ACHN (cell line): ENCODE measurements at places on chromosomes 1 and 21.

DNA sequence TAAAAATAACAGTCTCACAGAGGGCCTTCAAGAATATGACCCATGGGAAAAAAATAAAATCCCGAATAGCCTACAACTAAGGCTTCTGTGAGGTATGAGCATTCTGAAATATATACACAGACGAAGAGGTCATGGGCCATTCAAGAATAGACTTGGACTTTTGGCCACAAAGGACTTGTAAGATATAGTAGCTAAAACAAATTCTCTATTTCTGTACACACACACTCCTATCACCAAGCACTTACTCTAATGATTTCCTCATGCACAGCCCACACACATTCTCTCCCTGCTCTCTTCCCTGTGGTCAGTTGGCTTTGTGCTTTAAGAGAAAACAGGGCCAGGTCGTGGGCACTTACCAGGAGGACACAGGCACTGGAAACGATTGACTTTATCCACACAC lies 69.7 kb upstream of the ADAM30 start:
- DNase-seq: no peak

DNA sequence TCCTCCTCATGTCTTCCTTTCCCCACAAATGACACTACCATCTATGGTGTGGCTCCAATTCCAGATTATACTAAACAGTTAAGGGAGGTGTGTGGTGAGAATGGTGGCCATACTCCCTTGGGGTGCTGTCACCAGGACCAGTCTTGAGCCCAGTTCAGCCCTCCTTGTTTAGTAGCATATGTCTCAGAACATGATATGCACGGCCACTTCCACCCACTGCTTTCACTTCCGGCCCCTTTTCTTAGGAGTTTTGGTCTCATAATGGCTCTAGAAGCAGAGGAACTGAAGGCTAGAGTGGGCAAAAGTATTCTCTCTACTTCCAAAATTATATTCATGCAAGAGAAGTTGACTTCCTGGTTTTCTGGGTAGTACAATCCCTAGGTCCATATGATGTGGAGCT lies 45.3 kb upstream of the CACNA1E start:
- no peak for DNase-seq

GRCh38 chr1:230517786-230518185 lies 91.7 kb upstream of the PGBD5 start:
- DNase-seq: no peak

DNA sequence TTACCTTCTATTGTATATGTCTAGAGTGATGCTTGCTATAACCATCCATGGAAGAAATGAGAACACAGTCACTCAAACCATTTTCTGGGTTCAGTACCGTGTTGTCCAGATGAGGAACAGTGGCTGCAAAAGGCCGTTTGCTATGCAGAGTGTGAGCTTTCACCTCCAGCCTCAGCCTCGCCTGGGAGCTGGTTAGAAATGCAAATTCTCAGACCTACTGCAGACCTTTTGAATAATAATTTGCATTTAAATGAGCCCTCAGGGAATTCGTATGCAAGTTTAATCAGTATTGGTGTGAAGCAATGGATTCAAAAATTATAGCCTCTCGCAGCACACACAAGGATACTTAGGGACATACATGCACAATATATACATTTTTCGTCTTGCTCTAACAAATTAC lies 24.1 kb downstream of the KCNJ15 start:
- DNase-seq: no peak

GRCh38 chr1:54485416-54485815 lies 62.6 kb upstream of the ACOT11 start:
- DNase-seq: no peak

DNA sequence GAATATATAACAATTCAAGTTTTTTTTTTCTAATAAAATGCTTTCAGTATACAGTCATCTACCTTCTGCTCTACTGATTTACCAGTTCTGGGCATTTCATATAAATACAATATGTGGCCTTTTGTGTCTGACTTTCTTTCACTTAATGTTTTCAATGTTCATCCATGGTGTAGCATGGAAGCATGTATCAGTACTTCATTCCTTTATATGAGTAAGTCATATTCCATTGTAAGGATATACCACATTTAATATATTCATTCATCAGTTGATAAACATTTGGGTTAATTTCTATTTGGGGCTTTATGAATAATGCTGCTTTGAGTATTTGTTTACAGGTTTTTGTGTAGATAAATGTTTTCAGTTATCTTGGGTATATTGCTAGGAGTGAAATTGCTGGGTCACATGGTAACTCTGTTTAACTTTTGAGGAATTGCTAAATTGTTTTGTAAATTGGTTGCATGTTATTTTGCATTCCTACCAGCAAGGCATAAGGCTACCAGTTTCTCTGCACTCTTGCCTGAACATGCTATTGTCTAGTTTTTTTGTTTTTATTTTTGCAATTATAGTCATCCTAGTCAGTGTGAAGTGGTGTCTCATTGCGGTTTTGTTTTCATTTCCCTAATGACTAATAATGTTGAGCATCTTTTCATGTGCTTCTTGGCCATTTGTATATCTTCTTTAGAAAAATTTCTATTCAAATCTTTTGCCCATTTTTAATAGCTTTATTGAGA lies 206.1 kb downstream of the TM2D1 start:
- no peak for DNase-seq

GRCh38 chr1:180917306-180918065 lies 4.8 kb downstream of the KIAA1614 start:
- DNase-seq: no peak

DNA sequence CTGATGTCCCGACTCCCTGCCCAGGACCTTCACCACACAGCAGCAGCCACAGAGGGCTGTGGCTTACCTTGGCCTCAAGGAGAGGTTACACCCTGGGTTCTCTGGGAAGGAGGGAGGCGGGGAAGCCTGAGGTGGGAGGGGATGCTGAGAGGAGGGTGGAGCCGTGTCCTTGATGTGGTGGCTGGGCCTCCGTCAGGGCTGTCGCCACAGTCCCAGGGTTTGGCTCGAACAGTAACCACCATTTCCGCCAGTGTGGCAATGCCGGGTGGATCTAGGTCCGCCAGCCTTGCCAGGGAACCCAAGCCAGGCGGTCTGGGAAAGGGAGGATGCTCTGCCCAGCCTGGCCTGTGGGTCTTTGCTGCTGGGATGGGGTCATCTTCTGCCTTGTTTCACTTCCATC lies 18.4 kb upstream of the CDCA8 start:
- DNase-seq: no peak

DNA sequence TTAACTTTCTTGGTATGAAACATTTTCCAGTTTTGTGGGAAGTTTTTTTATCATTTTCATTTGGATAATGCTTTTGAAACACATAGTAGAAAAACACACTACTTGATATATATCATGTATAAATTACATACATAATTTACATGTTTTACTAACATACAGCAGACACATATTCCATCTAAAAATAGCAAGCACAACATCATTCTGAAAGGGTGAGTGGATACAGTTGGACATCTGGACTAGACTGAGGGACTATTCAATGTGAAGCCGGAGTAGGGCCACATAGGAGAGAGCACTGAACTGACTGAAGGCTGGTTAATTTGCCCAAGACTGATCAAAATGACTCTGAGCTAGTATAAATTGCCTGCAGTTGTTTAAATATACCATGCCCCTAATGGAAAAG lies 11.7 kb downstream of the CDKN2C start:
- peak; percentile 49 for DNase-seq

DNA sequence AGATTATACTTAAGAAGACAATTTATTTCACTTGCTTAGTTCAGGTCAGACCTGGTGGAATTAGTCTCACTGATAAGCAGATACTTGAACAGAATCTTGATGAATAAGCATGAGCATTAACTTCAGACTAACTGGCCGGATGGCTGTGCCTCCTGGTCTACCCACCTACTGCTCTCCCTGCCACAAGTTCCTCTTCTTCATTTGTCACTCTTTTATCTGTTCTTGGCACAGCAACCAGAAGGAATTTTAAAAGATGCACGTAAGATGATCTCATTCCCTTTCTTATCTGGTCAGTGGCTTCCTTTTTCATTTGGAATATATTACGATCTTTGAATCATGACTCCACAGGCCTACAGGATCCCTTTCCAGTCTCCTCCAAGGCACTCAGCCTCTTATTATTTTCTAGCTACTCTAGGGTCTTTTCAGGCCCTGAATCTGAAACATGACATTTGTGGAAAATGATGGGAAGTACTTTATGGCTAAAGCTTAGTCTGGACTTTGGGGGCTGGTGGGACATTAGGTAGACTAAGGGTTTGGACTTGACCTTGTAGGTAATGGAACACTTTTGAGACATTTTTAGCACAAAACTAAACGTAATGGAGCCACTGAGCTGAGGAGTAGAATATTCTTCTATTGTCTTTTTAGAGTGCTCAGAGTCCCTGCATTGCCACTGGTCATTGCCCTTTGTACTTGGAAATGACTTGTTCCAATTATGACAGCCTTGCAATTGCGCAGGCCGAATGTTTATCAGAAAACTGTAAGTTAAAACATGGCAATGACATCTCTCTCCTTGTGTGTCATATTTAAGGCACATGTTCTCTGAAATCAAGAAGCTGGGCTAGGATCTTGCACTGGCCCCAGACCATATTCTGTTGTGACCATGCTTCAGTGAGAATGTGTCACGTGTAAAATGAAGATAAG lies 16.0 kb downstream of the ST6GALNAC3 start:
- DNase-seq: no peak

DNA sequence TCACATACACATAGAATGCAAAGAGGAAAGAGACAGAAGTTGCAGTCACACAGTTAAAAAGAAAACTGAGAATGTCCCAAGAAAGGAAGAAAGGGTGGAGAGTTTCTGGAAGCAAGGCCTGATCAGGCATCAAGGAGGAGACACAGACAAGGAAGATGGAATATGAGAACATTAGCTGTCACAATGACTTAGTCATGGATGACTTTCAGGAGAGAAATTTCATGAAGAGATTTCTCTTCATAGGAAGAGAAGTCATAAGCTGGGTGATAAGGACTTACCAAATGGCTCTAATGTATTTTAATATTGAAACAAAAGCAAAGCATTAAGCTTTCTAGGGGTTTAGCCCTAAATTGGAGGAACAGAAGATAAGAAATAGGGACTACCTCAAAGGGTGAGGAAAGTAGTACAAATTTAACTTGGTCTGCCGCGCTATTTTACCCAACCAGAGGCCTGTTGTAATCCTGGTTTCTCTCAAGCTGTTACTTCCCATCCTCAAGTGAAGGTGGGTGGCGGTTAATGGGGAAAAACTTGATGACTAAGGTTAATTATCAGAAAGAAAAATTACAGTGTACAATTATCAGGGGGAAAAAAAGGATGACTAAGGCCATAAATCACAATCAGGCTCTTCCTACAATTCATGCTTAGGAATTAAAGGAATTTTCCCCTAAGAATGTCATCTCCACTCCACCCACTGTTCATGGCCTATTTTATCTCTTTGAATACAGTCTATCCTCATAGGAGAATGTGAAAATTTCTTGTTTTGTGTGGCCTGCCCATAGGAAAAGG lies 93.9 kb upstream of the ADGRL2 start:
- no peak for DNase-seq

GRCh38 chr1:9404117-9404914 lies 111.6 kb downstream of the SPSB1 start:
- no peak for DNase-seq

DNA sequence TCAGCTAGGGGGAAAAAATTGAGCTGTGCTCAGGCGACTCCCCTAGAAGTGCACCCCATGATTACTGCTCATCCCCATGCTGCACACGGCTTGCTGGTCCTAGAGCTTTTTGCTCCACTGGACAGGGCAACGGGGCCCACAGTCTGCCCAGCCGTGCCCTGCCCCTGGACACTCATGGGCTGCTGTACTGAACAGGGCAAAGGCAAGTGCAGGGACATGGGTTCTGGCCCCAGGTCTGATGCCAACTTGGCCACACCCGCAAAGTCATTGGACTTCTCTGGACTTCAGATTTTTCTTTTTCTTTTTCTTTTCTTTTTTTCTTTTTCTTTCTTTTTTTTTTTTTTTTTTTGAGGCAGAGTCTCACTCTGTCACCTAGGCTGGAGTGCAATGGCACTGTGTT lies 42.9 kb upstream of the TARBP1 start:
- no peak for DNase-seq

DNA sequence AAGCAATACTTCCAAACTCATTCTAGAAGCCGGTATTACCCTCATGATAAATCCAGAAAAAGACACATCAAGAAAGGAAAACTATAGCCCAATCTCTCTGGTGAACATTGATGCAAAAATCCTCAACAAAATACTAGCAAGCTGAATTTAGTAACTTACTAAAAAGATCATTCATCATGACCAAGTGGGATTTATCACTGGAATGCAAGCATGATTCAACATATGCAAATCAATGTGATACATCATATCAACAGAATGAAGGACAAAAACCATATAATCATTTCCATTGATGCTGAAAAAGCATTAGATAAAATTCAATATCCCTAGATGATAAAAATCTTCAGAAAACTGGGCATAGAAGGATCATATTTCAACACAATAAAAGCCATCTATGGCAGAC lies 402.9 kb downstream of the TGFB2 start:
- DNase-seq: no peak

DNA sequence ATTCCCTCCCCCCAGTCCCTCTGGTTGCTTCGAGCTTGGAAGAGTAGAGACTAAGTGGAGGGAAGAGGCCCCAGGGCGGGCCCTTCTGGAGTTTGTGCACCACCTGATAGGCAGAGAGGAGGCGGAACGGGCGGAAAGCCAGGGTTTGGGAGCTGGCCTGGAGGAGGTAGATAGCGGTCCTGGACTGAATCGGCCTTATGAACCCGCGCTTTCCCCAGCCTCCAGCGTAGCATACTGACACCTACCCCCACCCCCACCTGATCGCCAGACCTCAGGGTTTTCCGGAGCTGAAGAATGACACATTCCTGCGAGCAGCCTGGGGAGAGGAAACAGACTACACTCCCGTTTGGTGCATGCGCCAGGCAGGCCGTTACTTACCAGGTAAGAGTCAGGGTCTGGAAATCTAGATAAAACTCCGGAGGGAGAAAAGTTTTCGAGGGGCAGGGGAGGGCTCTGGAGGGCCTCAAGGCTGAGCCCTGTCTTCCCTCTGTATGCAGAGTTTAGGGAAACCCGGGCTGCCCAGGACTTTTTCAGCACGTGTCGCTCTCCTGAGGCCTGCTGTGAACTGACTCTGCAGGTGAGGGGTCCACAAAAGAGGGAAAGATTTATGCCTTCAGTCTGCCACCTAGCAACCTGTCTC lies 705 bp downstream of the UROD start:
- DNase-seq: peak; percentile 56

GRCh38 chr1:64966158-64966971 lies at the start of gene JAK1:
Gene JAK1 (minus strand): TSS chr1:64966549. CDS start chr1:64886264, 80,285 bp downstream.
- peak; percentile 79 for DNase-seq

GRCh38 chr1:22376001-22376400 lies 75.7 kb upstream of the ZBTB40 start:
- no peak for DNase-seq

DNA sequence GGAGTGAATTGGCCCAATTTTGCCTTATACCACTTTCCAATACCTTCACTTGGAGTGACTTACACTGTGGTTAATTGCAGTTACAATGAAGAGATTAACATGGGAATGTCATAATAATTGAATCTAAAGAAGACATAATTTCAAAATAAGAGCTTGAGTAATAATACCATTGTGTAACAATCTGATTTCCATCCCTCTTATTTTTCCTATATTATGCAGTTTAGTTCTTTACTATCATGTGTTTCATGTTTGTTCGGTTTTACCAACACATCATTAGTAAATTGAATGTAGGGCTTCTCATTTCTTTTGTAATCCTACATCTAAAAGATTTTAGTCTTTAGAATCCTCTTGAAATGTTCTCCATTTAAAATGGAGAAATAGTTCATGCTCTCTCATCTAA lies 19.2 kb upstream of the XPR1 start:
- DNase-seq: no peak

- DNase-seq: no peak
Measured at GRCh38 chr1:169090900-169091311, 15.6 kb upstream of the ATP1B1 start.
